Stimulated activated CD8-positive, alpha-beta memory T cell treated with anti-CD3 and anti-CD28 coated beads, Interleukin-15, amount 100 ng/mL, for 24 hours (primary cell): ENCODE measurements at places on chromosomes 3 and 15.

DNA sequence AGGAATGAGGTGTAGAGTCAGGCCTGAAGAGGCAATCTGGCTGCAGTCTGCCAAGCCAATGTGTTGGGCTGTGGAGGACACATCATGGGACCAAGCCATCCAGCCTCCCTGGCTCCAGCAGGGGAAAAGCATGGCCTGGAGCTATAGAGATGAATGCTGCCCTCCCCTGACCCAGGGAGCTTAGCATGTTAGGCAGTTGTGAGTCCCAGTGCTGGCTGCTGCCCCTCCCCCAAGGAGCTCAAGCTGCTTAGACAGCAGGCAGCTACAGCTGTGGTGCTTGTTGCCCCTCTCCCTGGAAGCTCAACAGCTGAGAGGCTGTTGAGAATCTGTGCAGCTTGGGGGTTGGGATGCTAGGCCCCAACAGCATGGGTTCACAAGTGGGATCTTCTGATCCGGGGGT is 85.6 kb upstream of the DNAJC19 start:
- no peak for DNase-seq

DNA sequence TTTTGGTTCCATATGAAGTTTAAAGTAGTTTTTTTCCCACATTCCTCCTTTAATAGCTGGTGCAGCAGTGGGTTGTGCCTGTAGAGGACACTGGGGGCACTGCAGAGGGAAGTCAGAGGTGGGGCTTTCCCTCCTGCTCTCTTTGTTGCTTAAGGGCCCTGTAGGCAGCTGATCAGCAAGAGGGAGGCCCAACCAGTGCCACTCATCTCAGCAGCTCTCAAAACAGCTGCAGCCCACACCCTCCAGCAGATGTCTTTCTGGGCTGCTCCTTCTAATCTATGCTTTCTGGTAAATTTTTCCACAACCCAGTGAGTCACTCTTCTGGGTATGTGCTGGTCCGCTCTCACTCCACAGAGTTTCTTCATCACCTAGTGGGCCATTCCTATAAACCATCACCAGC is 263.8 kb downstream of the FEZF2 start:
- DNase-seq = no peak

GRCh38 chr3:13193320-13194284 is 120.4 kb upstream of the IQSEC1 start:
- DNase-seq = no peak

DNA sequence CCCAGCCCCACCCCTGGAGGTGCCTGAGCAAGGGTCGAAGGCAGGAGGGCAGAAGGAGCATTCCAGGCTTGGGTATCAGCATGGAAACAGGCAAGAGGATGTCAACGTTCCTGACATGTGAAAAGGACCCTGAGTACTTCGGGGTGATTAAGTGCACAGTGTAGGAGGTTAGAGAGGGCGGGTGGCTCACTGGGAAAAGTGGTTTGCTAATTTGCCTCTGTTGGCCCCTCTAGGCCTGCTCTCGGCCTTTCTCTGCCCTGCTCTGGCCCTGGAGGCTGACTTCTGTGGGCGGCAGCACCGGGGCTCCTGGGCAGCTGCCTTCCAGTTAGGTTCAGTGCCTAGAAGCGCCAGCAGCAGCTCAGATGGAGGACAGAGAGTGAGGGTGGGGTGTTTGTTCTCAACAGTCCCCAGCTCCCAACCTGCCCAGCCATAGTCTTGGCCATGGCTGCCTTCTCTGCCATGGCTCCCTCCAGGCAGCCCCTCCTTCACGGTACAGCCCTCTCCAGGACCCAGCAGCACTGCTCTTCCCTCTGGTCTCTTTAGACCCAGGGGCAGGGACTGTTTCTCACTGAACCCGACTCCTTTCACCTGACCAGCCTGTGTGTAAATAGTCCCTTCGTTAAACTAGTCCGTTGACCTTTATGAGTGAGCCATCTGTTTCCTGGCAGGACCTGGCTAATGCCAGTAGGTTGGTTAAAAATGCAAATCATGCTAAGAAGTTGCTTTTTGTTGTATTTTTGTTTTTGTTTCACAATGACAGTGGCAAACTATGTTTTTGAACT is 107.1 kb upstream of the TPM1 start:
- no peak for DNase-seq

- no peak for DNase-seq
Observed at GRCh38 chr3:195119461-195120266, 151.3 kb downstream of the XXYLT1 start.

- DNase-seq = no peak
Observed at GRCh38 chr3:10173926-10174435, 9.3 kb downstream of the IRAK2 start.

- no peak for DNase-seq
Observed at GRCh38 chr3:102936511-102937045, 501.8 kb downstream of the ZPLD1 start.
